Activated CD4-positive, alpha-beta T cell treated with anti-CD3 and anti-CD28 coated beads, Interleukin-2, amount 50 U/mL, for 1 hour (primary cell): ENCODE measurements at places on chromosomes 4 and X.

- no peak for DNase-seq
Measured at GRCh38 chr4:135191596-135191995, 990.0 kb upstream of the PABPC4L start.

DNA sequence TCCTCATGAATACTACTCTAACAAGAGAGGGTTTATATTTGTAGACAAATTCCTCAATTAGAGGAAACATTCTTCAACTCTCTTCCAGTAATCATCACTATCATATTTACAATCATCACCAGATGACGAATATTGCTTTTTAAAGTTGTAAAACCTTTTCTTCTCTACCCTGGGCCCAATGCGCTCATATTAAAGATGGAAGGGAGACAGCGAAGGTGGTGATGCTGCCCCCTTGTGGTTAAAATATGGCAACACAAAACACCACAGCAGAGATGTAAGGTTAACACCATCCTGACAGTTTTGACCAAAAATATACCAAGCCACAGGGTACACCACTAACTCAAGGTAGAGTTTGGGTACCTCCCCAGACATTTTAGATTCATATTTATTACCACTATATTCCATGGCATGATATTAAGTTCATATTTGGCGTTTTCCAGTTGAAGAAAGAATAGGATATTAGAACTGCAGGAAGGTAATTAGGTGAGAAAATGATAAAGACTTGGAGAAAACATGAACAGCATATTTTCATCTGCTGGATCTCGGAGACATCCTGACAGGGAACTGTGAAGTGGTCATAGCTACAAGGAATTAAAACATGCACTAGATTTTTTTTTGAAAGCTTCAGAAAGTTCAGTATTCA is 72.8 kb downstream of the SLC9A7 start:
- DNase-seq, result peak; percentile 10

DNA sequence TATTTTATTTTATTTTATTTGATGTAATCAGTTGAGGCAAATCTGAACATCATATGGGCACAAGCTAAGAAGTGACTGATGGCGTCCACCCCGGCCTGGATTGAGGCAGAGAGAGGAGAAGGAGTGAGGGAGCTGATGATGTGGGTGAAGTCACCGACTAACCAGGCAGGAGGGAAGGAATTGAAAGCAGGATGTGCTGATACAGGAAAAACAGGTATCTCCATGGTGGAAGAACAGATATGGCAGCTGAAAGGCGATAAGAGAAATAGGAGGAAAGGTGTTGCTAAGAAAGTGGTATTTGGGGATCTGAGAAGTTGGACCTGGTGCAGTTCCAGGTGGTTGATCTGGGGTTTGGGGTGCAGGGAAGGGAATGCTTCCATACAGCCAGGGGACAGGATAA is 37.6 kb upstream of the GYPB start:
- no peak for DNase-seq

GRCh38 chrX:39445336-39445735 is 644.1 kb downstream of the MID1IP1 start:
- peak; percentile 48 for DNase-seq

- no peak for DNase-seq
Measured at GRCh38 chr4:60617731-60618130, 582.4 kb upstream of the ADGRL3 start.

- no peak for DNase-seq
Measured at GRCh38 chr4:2074588-2074987, 15.5 kb downstream of the NAT8L start.

DNA sequence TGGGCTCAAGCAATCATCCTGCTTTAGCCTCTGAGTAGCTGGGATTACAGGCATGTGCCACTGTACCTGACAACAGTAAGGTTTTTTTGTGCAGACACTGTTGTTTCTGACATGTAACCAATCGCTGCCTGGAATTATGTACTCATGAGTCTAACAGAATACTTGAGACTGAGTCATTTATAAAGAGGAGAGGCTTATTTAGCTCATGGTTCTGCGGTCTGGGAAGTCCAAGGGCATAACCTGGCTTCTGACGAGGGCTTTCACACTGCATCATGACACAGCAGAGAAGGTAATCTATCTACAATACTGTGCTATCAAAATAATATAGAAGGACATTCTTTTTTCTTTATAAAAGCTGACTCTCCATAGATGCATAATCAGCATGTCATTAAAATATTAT is 115.5 kb upstream of the STOX2 start:
- DNase-seq, result no peak

- no peak for DNase-seq
Measured at GRCh38 chr4:54902271-54902670, 223.1 kb downstream of the KDR start.

- DNase-seq, result no peak
Measured at GRCh38 chrX:133437356-133437755, 22.1 kb upstream of the GPC4 start.

- no peak for DNase-seq
Measured at GRCh38 chrX:17606231-17606630, 131.1 kb upstream of the SCML1 start.

- no peak for DNase-seq
Measured at GRCh38 chr4:71944956-71945355, 86.8 kb upstream of the NPFFR2 start.

- DNase-seq, result no peak
Measured at GRCh38 chrX:69457756-69458155, 46.4 kb upstream of the NALF2 start.

DNA sequence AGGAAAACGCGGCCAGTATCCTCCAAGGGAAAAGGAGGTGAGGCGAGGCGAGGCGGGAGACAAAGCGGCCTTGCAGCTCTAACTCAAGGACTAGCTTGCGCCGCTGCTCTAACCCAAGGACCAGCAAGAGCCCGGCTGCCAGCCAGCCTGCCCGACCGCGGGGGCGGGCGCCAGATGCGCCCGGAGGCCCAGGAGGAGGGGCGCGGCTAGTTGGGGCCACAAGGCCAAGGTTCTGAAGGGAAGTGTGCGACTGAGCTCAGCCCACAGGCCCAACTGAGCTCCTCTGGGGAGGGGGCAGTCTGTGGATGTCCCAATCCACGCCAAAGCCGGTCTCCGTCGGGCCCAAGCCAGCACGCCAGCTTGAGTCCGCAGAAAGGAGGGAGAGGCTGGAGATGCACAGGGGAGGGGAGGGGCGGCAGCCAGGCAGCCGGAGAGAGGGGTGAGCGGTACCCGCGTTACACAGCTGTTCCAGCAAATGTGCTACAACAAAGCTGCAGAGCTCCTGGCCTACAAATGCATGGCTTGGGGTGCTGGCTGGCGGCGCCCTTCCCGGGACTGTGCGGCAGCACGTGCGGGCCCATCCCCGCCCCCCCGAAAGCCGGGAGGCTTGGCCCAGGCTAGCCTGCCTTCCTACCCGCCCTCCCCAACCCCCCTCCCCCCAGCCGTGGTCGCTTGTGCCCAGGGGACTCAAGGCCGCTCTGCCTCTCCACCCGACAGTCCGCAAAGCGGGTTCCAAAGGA is 637 bp downstream of the AMER1 start:
- peak; percentile 5 for DNase-seq

GRCh38 chr4:97582890-97583289 is 560.4 kb downstream of the STPG2 start:
- DNase-seq, result no peak

- no peak for DNase-seq
Measured at GRCh38 chr4:170271723-170272122, 182.0 kb upstream of the AADAT start.

DNA sequence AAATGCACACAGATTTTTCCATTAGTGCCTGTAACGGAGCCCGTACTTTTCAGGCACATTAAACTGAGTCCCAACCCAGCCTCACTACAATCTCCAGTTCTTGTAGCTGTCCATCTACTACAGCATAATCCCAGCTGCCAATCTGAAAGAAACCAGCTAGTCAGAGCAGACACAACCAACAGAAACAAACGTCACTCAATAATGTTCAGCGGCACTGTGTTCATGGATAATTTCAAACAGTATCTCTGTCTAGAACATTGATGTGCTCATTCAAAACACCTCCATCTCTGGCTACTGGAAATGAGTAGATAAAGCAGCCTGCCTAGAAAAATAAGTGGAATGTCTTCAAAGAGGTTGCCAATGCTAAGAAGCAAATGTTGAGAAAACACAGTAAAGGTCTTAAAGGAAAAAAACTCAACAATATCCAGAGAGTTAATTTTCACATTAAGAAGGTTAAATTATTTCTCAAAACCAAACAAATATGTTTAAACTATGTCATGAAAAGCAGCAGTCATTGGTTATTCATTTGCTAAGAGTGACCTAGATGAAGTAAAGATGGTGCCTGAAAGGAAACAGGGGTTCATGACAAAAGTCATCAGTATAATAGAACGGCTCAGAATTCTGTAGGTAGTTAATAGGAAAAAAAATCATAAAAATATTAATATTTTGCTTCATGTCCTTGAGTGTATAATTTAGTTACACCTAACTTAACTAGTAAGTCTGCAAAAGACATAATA is 245.1 kb upstream of the MAB21L2 start:
- no peak for DNase-seq
